Activated CD4-positive, alpha-beta T cell treated with anti-CD3 and anti-CD28 coated beads for 4 hours (primary cell): ENCODE measurements at places on chromosomes 6 and 20.

GRCh38 chr20:63765902-63766301 is 26.3 kb downstream of the SLC2A4RG start:
- no peak for DNase-seq

DNA sequence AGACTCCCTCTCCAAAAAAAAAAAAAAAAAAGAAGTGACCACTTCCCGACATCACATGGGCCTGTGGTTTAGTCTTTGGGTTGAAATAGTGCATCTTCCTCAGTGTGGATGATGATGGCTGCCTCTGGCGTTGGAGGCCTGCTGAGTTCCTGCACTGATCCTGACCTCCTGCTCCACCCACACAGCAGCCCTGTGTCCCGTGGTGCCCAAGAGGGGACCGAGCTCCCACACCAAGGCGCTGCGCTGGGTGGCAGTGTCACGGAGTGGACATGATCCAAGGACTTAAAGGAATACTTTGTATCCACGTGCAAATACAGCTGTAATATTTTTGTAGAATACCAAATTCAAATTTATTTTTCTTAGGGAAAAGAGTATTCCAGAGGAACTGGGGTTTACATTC is 109.2 kb upstream of the PHACTR3 start:
- DNase-seq: no peak

DNA sequence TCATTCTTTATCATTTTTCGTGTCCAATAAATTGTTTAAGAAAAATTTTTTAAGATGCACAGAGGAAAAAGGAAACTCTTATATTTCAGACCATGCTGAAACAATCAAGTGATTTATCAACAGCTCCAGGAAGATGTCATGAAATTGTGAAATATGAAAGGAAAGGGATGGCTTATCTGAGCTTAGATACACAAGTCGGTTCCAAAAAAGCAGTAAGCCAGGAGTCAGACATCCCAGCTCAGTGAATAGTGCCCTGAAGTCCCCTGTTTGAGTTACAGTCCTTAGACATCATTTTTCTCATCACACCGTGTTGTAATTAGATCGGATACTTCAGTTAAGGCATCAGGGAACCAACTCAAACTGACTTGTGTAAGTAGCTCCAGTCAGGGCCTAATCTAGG is 91.0 kb upstream of the SSTR4 start:
- no peak for DNase-seq

DNA sequence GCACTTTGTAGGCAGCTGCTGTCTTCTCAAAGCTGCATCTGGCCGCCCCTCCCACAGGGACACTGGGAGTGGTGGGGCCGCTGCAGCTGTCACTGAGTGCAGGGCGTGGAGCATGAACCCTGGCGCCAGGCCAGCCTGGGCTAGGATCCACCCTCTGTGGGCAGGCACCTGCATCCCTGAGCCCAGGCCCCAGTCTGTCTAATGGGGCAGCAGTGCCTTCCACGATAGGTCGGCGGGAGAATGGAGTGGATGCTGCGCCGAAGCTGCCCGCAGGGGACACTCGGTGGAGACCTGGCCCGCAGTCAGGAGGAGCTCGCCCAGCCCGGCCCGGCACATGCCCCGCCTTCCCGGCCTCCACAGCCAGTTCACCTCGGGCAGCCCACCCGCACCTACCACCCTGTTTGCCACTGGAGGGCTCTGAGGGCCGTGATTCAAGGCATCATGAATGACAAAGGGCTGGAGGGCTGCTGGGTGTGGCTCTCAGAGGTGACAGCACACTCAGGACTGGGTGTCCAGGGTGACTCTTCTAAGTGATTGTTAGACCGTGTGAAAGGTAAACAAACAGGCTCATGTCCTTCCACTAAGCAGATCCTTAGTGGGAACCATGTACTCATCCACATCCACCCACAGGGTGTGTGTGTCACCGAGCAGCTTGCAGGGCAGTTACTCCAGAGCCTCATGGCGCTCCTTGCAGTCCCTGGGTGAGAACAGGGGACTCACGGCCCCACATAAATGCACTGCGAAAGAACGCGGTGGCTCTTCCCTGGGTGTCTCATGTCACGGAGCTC is 133.9 kb downstream of the AGPAT4 start:
- no peak for DNase-seq

DNA sequence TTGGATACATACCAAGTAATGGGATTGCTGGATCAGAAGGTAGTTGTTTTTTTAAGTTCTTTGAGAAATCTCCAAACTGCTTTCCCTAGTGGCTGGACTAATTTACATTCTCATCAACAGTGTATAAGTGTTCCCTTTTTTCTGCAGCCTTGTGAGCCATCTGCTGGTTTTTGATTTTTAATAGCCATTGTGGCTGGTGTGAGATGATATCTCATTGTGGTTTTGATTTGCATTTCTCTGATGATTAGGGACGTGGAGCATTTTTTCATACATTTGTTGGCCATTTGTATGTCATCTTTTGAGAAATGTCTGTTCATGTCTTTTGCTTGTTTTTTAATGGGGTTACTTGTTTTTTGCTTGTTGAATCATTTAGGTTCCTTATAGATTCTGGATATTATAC is 34.8 kb downstream of the TOP1 start:
- DNase-seq: no peak

DNA sequence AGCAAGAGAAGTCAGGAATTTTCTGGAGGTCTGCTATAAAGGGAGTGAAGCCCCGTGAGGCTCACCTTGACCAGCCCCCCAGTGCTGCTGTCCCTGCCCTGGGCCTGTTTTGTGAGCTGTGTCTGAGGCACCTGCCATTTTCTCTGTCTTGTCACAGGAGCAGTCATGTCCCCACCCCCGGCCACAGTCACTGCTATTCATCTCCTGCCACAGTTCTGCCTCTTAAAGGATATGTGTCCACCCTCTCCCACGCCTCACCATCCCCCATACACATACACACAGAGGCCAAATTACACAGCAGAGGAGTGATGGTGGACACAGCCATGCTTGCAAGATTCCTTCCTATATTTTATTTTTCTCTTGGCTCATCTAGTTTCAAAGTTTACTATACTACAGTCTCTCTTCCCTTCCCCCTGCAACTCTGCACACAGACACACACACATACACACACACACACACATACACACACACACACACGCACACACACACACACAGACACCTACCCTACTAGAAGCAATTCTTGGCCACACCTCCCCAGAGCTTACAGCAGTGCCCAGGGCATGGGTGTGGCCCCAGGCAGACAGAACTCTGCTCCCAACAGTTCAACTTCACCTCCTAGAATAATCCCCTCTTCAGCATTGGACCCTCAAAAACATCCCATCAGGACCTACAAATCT is 68.7 kb upstream of the TAB2 start:
- DNase-seq: no peak

DNA sequence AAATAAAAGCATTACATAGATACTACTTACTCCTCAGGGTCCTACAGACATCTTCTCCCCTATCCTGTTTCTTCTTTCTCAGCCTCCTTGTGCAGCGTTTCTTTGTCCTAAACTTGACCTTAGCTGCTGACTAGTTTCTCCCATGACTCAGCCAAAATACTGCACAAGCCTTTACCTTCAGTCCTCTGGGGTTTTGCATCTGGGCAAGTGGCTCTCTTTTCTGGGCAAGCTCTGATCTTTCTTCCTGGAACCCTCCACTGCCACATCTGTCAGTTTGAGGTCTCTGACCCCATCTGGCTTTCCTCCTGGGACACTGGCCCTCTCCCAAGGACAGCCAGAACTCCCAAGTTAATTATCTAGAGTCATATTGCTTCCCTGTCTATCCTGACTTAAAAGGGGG is 838.4 kb downstream of the DHX35 start:
- no peak for DNase-seq

DNA sequence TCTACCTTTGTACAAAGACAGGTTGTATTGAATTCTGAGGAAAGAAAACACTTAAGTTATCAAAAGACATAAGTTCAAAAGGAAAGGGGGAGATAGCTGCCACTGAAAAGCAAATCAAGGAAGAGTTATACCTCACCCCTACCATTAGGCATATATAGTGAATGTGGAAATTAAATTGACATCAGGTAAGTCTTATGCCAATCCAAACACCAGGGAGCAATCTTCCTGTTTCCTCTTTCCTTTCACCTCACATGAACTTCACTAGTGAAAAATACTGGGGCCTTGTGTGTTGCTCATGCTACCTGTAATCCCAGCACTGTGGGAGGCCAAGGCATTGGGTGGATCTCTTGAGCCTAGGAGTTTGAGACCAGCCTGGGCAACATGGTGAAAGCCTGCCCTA is 10.9 kb upstream of the C6orf58 start:
- DNase-seq: no peak

GRCh38 chr6:90434094-90434493 is 137.5 kb upstream of the BACH2 start:
- no peak for DNase-seq

DNA sequence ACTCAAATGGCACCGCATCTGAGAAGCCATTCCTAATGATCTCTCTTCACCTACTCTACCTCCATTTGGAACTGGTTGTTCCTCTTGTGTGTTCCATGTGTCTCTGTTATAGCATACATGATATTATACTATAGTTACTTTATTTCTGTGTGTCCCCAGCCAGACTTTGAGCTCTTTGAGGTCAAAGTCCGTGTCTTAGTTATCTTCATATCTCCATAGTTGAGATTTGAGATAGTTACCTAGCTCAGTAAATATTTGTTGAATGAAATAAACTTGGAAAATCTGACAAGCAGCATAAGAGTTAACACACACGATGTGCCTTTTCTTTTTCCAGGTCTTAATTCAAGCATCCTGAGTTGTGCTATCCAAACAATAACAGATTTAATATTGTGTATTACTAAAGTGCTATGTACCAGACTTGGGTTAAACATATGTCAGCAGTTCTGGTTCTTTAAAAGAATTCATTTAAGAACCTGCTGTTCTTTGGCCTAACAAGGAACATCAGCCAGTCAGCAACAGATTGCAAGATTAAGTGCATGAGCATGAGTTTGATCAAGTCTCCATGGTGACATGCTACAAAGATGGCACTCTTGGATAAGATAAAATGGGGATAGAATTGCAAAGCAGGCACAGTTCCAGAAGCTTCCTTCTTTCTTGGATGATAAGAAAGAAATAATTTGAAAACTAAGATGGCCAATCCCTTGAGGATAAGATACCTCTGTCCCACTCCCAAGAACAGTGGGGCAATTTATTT is 8.7 kb upstream of the TNFRSF21 start:
- DNase-seq: no peak

GRCh38 chr20:641516-641875 is 11.5 kb downstream of the SRXN1 start:
- DNase-seq: no peak

DNA sequence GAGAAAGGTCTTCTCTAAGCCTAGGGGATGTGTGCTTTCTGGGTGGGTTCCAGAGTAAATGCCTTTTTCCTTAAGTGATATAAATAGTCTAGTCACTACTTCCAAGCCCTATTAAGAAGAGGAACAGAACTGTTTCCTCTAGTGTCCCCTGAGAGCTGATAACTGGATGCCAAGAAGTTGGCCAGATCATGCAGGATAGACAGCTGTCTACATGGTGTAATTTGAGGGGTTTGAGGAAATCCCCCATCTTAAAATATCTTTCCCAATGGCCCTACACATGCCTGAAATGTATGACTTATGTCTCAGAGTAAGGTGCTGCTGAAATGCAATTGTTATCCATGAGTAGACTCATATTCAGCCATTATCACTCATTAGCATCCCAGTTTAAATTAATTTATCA is 20.2 kb upstream of the PIM1 start:
- DNase-seq: no peak

GRCh38 chr6:142489722-142490610 is 188.2 kb downstream of the ADGRG6 start:
- DNase-seq: no peak

DNA sequence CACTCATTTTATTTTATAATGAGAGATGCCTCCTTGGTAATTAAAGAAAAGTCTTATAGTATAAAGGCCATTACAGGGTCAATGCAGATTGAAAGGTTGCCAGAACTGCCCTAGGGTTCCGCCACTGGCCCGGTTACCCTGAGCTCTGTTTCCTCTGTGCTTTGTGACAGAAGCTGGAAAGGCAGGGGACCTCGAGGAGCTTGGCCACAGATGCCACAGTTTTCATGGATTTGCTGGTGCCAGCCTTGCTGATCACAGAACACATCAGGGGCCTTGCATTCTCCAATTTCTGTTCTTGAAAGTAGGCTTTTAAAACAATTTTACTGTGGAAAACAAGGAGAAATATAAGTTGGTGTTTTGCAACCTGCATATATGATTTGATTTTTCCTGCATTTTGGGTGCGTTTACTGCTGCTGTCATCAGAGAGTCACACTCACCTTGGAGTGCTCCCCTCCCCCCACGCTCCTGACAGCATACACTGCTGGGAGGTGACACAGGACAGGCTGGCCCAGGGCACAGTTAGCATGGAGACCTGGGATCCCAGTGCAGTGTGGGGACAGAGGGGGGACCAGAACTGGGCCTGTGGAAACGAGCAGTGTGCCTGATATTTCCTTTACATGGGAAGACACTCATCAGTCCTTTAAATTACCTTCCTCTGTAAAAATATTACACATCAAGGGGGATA is 142.8 kb downstream of the CFAP61 start:
- no peak for DNase-seq

GRCh38 chr6:143223895-143224294 is 163.2 kb downstream of the AIG1 start:
- no peak for DNase-seq

- no peak for DNase-seq
Observed at GRCh38 chr20:46551522-46552381, 1.3 kb upstream of the OCSTAMP start.

- no peak for DNase-seq
Observed at GRCh38 chr6:15780437-15780836, 117.6 kb upstream of the DTNBP1 start.

GRCh38 chr6:27507041-27507956 is 34.4 kb upstream of the ZNF184 start:
- no peak for DNase-seq

GRCh38 chr6:167330750-167331149 is 5.9 kb downstream of the TTLL2 start:
- no peak for DNase-seq

- DNase-seq: no peak
Observed at GRCh38 chr6:147407571-147407970, 100.9 kb upstream of the SAMD5 start.

GRCh38 chr6:46352541-46353268 is 138.5 kb downstream of the RCAN2 start:
- DNase-seq: no peak

- no peak for DNase-seq
Observed at GRCh38 chr20:2879146-2879545, 5.9 kb downstream of the PTPRA start.

DNA sequence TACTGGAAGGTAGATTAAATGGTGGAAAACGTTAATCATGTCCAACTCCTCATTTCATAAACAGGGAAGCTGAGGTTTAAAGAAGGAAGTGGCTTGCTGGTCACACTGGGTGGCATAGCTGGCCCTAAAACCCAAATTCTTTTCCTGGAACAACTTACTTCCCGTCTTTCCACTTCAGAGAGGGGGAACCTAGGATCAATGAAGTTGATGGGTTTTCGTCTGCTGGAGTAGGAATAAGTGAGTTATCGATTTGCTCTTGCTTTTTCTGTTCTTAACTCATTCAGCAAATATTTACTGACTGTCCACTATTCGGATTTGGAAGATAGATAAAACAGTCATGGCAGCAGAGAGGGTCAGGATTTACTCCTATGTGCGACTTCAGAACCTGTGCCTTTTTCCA is 1.2 kb upstream of the SYS1 start:
- no peak for DNase-seq

GRCh38 chr20:10487142-10488136 is 52.3 kb downstream of the SLX4IP start:
- DNase-seq: no peak

GRCh38 chr20:41734506-41734945 is 116.3 kb upstream of the CHD6 start:
- peak; percentile 27 for DNase-seq
